SIG-M5 (cell line): ENCODE measurements at places on chromosomes 7 and 10.

DNA sequence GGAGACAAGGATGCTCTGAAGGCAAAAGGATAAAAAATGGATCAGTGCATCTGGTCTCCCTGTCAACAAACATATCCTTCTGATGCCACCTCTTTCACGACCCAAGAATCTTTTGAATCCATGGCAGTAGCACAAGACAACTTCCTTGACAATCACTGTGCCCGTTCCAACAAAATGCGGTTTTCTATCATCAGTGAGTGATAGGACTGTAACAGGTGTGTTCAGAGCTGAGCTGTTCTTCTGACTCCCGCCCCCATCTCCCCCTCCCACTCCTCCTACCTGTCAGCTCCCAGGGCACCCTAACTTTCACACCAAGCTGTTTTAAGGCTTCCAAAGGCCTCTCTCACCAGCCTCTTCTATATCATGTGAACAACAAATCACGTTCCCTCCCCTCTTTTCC lies 74.8 kb downstream of the PARD3 start:
- DNase-seq = no peak

DNA sequence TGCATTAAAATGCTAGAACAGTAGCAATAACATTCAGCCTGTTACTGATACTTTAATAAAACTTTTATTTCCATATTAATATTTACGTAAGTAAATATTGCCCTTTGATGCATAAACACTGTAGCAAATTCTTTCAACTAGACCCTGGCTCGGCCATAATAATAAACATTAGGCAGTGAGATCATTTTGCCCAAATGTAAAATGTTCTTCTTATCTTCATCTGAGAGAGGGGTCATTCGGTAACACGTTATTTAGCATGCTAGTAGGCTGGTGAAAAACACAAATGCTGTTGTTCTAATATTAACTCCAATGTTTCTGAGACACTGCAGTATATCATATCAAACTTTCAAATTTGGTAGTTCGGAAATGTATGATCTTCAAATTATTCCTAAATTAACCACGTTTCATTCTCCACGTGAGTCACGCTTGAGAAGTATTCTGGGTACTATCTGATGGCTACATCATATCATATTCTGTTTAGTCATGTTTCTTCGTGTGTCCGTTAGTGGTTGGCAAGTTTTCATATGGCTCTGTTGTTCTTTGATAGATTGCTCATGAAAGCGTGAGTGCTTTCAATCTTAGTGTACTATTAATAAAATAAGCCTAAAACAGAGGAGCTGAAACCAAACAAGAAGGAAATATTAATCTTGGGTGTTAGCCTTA lies 145.8 kb downstream of the NSUN6 start:
- no peak for DNase-seq

DNA sequence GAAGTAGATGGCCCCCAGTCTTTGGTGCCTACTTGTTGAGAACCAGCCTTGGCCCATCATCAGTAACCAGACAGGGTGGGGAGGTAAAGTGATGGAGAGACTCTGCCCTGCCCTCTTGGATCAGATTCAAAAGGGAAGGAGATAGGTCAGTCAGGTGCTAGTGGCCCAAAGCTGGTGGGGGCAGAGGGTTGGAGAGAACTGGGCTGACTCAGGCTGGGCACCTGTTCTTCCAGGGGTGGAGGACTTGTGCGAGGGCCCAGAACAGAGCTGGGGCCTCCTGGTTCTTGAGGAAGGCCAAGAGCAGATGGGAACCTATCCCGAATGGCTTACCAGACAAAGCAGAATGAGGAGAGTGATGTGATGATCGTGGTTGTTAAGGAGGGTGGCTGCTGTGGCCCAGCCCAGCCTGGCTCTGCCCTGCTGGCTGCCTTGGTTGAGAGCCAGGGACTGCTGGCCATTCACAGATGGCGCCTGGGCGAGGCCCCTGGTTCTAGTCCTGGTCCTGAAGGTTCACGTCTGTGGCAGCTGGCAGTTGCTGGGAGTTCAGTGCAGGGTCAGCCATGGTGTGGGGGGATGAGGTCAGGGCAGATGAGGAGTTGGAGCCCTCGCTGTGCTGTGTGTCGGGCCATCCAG lies 36.6 kb downstream of the PALD1 start:
- no peak for DNase-seq

DNA sequence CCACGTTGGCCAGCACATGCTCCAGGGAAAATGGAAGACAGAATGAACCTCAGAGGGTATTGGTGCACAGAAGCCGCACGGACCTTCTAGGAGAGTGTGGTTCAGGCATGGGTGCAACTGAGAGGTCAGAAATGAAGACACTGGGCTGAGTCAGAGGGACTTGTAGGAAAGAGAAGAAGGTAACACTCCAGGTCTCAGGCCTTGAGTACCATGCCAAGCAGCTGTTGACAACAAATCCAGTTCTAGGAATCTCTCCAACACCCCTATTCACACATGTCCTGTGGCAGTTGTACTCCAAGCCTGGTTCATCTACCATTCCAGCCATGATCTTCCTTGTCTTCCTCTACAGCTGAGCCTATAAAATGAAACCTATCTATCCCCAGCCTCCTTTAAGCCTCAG lies 251.6 kb downstream of the USP6NL start:
- DNase-seq = no peak

DNA sequence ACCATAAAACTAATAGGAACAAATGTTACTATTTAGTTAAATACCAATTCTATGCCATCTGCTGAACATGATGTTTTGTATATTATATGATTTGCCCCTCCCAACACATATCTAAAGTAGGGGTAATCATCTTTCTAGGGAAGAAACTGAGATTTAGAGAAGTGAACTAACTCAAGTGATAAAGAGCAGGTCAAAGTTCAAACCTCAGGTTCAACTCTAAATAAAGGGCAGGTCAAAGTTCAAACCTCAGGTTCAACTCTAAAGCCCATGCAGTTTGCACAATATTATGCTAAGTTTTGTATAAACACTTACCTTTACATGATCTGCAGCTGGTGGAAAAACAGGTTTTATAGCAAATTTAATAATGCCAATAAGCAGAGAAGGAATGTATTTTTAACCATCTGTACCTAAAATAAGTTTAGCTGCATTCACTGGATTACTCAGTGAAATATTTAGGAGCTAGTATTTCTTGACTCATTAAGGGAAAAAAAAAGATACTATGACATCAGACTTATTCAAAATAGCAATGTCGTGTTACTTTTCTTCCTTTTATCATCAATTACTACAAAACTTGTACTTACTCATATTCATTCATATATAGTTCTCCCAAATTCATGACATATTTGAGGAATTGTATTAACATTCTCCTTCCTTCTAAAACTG lies 1194.3 kb upstream of the CELF2 start:
- DNase-seq = no peak

GRCh38 chr7:126696256-126697038 lies 556.3 kb downstream of the GRM8 start:
- DNase-seq = no peak

DNA sequence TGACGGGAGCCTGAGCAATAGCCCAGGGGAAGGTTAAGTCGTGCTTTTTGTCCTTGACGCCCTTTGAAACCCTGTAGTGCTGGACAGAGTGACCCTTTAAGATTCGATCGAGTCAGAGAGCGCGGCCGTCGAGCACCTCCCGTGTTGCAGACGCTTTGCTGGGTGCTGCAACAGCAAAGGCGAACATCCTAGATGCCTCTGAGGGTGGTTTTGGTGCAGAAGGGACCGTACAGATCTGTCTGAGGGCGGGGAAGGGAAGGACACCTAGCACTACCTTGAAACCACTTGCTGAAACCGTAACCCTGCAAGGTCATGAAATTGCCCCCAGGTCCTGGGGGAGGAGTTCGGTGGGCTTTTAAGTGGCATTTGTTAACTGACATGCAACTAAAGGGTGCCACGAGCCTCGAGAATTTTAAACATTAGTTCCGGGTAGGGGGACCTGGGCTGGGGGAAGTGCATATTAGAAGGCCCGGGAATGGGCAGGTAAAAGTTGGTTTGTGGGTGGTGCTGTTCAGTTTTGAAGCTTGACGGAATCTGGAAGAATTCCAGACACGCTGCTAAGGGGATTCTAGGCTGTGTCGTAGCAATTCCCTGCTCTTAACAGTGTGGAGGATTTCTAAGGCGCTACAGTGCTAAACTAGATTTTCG lies 786 bp downstream of the ATP5F1C start:
- DNase-seq = no peak

DNA sequence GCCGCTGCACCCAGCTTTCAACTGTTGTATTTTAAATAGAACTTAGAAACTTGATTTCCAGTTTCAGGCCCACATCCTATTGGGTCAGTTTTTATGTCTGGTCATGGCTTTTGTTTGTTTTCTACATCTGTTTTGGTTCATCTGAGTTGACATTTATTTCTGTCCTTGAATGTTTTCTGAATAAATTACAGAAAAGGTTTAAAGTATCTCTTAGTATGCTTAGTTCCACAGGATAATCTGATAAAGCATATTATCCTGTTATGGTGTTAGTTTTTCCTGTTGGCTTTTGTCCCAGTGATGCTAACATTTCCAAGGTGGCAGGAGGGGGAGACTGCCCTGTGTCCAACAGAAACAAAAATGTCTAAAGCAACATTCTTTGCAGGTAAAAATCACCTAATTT lies 733.2 kb downstream of the INHBA start:
- no peak for DNase-seq

DNA sequence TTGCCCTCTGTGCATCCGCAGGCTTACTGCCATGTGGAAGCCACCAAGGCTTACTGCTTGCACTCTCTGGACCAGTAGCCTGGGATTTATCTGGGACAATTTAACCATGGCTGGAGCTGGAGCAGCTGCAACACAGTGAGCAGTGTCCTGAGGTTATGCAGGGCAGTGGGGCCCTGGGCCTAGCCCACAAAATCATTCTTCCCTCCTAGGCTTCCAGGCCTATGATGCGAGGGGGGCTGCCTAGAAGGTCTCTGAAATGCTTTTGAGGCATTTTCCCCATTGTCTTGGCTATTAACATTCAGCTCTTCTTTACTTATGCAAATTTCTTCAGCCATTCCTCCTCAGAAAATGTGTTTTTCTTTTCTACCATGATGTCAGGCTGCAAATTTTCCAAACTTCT lies 313.6 kb upstream of the CDC14C start:
- no peak for DNase-seq

DNA sequence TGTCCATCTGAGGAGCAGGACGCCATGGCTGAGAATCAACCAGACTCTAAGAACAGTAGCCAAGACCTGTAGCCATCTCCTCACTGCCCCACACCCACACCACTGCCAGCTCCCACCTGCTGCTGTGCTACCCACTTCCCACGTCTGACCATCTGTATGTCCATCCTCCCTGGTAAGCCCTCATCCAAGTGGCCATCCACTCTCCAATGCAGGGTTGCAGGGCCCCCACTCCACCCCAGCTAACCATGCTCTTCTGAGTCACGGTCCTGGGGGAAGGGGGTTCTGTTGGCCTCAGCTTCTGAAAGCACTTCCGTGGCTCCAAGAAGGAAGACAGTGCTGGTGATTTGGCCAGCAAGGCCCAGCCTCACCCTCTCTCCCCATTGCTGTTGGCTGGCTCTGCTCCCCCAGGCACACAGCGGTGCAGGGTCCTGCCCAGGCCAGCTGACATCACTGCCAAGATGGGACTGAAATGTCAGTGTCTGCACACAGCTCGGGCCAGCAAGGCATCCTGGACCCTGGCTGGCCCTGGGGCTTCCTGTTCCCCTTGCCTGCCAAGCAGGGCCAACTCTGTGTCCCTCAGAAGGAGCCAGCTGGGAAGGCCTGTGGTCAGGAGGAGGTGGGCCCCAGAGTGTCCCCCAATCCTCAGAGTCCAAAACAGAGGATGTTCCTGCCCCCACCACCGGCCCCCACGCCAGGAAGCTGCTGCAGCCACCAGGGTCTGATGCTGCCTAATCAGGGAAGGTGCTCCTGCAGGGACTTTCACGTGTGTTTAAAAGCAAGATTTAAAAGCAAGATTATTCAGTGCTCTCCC lies 17.5 kb downstream of the RASGEF1A start:
- no peak for DNase-seq

GRCh38 chr10:72086466-72087391 lies 1.6 kb downstream of the SPOCK2 start:
- no peak for DNase-seq

- no peak for DNase-seq
Measured at GRCh38 chr10:119505131-119505551, 37.4 kb downstream of the RGS10 start.

GRCh38 chr10:122338609-122339441 lies 35.7 kb upstream of the PLEKHA1 start:
- no peak for DNase-seq

DNA sequence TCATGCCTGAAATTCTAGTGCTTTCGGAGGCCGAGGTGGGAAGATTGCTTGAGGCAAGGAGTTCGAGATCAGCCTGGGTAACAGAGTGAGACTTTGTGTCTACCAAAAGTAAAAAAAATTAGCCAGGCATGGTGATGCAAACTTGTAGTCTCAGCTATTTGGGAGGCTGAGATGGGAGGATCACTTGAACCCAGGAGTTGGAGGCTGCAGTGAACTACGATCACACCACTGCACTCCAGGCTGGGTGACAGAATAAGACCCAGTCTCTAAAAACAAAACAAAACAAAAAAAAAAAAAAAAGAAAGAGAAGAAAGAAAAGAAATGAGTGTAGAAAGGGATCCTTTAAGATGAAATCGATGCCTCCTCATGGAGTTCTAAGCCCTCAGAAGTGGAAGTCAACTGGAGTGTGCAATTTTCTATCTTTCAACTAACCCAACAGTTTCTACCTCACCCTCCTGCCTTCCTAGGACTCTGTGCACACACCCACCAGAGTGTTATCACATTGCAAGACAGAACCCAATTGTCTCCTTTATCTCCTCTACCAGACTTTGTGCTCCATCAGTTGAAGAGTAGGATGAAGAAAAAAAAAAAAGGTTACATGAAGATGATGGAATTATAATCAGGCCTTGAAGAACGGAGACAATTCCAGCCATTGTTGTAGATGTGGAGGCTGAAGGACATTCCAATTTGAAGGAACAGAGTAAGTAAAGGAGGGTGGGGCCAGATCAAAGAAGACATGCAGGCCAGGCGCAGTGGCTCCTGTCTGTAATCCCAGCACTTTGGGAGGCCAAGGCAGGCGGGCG lies 26.9 kb downstream of the NYAP1 start:
- DNase-seq = no peak

DNA sequence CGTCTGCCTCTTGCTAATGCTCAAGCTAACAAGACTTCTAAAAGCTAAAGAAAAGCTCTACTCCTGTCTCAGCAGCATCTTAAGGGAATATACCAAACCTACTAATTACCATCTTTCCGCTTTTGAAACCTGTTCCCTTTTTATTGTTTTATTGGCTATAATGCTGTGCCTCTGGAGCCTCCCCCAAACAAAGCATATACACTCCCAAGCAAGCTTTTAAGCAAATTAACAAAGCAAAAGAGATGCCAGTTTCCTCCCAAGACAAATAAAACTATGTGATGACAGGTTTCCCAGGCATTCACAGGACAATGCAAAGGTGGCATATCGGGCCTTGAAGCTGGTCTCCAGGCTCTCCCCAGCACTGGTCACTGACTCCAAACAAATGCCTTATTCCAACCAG lies 52.9 kb downstream of the SLC37A3 start:
- no peak for DNase-seq

- DNase-seq = no peak
Measured at GRCh38 chr10:29795850-29796249, 161.1 kb upstream of the SVIL start.
